ENCODE measurements at places on chromosomes 1 and 21.

DNA sequence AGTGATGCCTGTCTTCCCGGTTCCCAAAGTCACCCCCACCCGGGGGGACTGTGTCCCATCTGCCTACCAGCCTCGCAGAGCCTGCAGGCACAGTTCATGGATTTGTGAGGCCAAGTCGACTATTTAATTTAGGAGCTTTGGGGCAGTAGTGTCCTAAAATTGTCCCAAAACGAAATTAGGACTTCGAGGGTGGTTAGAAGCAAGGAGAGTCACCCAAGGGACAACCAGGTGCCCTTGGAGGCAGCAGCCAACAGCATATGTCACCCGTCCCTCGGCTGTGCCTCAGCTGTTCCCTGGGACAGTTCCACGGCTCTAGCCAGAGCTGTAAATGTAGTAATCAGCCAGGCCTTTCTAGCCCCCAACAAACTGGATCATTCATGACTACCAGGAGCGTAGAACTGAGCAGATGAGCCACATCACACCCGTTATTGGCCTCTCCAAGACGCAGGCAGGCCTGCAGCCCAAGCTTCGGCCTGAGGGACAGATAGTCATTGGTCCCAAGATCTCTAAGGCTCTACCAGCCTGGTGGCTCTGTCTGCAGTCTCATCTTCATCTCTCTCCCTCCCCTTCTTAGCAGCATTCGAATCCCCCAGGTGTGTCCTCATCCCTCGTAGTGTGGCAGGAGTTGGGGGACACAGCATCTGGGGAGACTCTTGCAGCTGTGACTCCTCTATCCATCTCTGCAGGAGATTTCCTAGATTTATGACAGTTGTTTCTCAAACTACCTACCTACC is 2.9 kb downstream of the PAX7 start:
- DNase-seq, result no peak

- DNase-seq, result no peak
Observed at GRCh38 chr1:165945911-165946310, 118.5 kb downstream of the UCK2 start.

DNA sequence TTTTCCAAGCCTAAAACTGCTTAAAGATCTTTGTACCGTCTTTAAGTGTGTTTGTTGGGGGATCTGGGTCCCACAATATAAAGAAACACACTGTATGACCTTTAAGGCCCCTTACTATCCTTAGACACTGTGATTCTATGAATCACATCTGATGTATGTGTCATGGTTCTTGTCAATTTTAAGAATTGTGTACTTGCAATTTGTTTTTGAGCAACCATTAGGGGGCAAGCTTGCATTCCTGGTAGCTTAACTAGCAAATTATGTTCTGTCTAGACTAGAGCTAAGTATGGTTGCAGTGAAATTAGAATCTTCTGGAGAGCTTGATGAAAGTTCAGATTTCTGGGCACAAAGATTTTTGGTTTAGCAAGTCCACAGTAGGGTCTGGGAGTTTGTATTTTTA is 219.5 kb downstream of the TPR start:
- DNase-seq, result no peak

- no peak for DNase-seq
Observed at GRCh38 chr1:177567393-177567792, 396.6 kb downstream of the BRINP2 start.

GRCh38 chr1:179327196-179327595 is 33.6 kb downstream of the SOAT1 start:
- no peak for DNase-seq

- no peak for DNase-seq
Observed at GRCh38 chr1:188937965-188938551, 1539.6 kb downstream of the BRINP3 start.

DNA sequence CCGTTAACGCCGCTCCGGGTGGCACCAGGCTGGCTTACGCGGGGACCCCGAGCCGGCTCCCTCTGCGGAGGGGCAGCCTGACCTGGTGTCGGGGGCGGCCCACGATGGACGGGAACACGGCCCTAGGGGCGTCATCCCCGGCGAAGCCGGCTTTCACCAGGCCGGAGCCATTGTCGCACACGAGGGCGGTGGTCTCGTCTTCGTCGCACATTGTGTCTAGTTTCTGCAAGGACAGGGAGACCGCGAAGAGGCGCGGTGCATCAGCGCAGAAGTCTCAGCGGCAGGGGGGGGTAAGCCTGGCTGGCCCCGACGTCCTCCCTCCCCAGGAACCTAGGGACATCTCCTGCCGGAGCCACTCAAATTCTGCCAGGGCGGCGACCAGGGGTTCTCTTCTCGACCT is 989 bp downstream of the ACTA1 start:
- no peak for DNase-seq

DNA sequence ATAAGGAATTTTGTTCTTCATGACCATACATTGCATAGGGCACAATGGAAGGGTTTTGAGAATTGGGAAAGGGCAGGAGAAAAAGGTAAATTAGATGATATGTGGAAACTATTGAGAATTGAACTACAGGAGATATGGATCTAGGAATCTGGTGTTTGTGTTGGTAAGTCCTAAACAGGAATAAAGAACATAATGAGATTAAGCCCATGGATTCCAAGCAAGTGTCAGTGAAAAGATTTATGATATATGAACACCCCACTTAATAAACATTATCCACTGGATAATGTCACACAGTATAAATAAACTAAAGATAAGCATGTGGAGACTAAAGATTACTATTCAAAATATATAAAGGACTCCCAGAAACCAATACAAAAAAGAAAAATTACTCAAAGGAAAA is 98.2 kb downstream of the TNFSF18 start:
- no peak for DNase-seq

GRCh38 chr1:205475855-205476254 is 20.0 kb upstream of the BLACAT1 start:
- no peak for DNase-seq

GRCh38 chr1:231665101-231665500 is 38.5 kb downstream of the DISC1 start:
- DNase-seq, result no peak

DNA sequence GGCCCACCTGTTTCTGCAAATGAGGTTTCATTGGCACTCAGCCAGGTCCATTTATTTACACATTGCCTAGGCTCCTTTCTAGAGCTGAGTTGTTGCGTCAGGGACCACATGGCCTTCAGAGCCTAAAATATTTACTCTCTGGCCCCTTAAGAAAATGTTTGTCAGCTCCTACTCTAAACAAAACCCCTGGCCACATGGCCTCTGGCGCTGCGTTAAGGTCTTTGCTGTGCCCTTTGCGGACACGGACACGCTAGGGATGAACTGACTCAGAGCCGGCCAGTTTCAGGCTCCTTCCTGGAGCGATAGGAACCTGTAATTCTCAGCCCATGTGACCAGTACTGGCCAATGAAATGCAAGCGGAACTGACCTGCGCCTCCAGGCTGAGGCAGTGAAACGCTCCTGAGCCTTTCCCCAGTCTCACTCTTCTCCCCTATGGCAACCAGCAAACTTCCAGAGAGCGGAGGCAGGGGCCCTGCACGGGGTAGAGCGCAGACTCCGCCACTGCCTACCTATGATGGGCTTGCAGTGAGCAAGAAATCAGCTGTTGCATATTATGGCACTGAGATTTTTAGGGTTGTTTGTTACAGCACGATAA is 160.3 kb downstream of the ETS2 start:
- no peak for DNase-seq

- DNase-seq, result no peak
Observed at GRCh38 chr1:234710381-234710780, 100.4 kb upstream of the IRF2BP2 start.

DNA sequence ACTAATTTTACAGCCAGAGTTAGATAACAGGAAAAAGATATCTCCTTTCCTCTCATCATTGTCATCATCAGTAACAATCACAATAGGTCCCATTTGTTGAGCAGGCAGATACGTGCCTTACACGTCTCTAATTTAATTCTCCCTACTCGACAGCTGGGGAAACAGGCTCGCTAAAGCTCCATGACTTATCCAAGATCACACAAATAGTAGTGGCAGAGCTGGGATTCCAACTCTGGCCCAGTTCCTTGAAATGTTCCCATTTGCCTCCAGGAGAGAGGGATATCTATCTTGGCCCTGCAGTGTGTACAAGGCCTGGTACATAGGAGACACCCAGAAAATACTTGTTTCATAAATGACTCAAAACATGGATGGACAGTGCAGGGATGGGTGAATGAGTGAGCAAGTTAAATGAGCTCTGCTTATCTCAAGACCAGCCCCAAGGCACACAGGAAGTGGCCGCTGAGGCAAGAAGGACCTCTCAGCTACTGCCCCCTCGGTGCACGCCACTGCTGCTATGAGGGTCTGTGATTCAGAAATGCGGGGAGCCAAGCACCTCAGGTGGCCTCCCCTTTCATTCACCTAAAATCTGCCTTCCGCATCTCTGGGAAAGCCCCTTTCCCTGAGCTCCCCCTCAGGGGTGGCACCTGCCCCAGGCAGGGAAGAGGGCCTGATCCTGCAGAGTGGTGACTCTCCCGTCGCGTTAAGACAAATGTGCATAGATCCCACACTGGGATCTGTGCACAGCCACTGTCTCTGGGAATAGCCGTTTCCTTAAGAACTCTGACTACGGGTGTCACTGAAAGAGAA is 3.6 kb downstream of the KCNN3 start:
- no peak for DNase-seq

- no peak for DNase-seq
Observed at GRCh38 chr1:111739925-111740765, 950 bp upstream of the INKA2 start.

DNA sequence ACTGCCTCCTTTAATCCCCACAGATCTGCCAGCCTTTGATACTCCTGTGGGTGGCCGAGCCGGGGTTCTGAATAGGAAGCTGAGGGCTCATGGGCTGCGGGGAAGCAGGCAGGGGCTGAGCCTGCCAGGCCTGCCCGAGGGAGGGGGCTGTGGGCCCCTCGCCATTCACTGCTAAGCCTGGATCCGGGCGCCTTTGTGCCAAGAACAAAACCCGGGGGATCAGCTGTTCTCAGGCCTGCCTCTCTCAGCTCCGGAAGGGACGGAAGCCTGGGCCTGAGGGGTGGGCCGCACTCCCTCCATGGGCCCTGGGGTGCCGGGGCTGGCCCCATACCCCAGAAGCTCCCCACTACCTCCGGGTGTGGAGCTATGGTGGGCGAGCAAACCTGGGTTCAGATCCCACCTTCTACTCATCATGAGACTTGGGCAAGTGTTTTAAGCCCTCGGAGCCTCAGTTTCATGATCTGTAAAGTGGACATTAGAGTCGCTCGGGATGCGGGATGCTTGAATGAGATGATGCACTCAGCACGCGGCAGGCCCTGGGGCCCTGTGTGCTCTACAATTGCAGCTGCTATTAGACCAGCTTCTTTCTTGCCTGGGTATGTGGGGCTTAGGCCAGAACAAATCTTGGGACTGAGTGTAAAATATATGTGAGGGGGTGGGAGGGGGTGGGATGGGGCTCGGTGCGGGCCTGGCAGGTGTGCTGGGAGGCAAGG is 19.2 kb upstream of the EPHA2 start:
- no peak for DNase-seq

DNA sequence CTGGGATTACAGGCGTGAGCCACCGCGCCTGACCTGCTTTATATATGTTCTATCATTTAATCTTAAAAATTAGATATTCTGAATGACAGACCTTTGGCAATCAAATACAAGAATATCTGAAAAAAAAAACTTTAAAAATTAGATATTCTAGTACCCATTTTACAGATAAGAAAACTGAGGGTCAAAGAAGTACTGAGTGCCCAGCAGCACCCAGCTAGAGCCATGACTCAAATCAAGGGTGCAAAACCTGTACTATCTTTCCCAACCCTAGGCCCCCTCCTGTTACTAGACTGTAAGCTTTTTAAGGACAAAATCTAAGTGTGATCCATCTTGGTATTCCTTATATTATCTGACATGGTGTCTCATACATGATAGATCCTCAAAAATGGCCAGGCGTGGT is 8.3 kb downstream of the ARHGAP30 start:
- DNase-seq, result no peak

DNA sequence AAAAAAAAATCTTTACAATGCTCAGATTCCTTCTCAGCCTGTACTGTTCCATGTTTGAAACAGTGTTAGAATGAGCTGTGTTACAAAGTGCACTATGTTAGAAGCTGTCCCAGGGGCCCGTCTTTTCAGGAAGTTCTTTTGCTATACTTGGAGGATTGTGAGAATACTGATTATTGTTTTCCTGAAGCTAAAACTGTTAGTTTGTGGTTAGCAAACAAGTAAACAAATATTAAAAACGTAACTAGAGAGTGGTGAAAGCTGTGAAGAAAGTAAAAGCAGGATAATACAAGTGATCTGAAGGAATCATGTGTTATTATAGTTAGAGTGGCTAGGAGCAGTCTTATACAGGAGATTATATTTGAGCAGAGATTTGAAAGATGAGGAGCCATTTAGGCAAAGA is 35.6 kb downstream of the CAMSAP2 start:
- no peak for DNase-seq

DNA sequence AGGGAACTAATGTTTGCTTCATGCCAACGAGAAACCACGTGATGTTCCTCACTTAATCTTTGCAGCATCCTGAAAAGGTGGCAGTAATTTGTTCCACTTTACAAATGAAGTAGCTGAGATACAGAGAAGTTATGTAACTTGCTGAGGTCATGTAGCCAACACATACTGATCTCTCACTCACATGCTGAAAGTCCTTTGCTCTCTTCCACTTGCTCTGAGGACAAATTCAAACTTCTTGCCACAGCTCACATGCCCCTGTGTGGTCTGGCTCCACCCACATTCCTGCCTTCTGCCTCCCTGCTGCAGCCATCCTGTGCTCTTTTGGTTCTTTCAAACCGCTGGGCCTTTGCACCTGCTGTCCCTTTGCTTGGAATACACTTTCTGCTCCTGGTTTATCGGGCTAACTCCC is 55.4 kb downstream of the TMCO4 start:
- no peak for DNase-seq

- no peak for DNase-seq
Observed at GRCh38 chr1:29473161-29473855, 237.0 kb downstream of the PTPRU start.

DNA sequence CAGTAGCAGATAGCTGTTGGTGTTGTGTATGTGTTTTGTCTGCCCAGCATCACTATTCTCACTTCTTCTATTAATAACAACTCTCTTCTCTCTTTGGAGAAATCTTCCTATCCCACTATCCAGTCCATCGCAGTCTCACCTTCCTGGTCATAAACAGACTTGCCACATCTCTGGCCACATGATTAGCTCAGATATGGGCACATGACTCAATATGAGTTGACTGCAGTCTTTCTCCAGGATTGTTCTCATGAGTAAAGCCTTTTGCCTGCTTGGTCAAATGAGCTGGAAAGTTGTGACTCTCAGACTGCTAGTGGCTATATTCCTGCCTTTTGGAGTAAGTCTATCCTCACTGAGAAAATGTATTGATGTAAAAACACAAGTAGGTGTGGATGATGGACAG is 32.9 kb upstream of the TADA1 start:
- no peak for DNase-seq
